ENCODE measurements at places on chromosomes 2 and 18. TPM values are rescaled to one million over a fixed set of nuclear protein-coding genes. Genes with fewer than 3 reads are reported as not detected.

LRP2 gene
- total RNA-seq = 0.06 TPM

CYTIP gene
- total RNA-seq = not detected

STEAP3 gene
- total RNA-seq = 40.9 TPM

ATP8B1 gene
- total RNA-seq = 9.9 TPM

POTEJ gene
- not detected for total RNA-seq

ASTL gene
- total RNA-seq = not detected

PTPN4 gene
- total RNA-seq = 16.1 TPM

DCC gene
- not detected for total RNA-seq

DYSF gene
- total RNA-seq = 1.2 TPM

PMAIP1 gene
- total RNA-seq = 11.9 TPM
